ENCODE measurements at places on chromosomes 1 and 21.

GRCh38 chr1:94550396-94550795 is 8.8 kb upstream of the F3 start:
- DNase-seq, result no peak

GRCh38 chr1:174965362-174966007 is 34.3 kb upstream of the CACYBP start:
- no peak for DNase-seq

DNA sequence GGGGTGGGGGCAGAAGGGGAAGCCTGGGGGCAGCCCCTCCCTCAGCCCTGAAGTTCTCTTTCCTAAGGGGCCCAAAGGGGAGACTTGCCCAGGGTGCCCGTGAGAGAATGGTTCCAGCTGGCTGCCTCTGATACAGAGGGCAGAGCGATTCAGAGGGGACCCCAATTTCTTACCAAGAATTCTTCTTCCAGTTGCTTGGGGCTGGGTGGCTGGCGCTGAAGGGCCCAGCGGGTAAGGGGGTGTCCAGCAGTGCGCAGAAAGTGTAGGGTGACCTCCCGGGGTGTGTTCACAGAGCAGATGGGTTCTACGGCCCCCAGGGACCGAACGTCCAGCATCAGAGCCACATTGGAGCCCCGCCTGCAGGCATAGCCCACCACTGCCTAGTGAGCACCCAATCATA is 2.5 kb downstream of the PTPN7 start:
- no peak for DNase-seq

- peak; percentile 31 for DNase-seq
Observed at GRCh38 chr1:155970531-155971167, 7.7 kb downstream of the ARHGEF2 start.

- no peak for DNase-seq
Observed at GRCh38 chr1:22884806-22885530, 87.7 kb downstream of the LACTBL1 start.

DNA sequence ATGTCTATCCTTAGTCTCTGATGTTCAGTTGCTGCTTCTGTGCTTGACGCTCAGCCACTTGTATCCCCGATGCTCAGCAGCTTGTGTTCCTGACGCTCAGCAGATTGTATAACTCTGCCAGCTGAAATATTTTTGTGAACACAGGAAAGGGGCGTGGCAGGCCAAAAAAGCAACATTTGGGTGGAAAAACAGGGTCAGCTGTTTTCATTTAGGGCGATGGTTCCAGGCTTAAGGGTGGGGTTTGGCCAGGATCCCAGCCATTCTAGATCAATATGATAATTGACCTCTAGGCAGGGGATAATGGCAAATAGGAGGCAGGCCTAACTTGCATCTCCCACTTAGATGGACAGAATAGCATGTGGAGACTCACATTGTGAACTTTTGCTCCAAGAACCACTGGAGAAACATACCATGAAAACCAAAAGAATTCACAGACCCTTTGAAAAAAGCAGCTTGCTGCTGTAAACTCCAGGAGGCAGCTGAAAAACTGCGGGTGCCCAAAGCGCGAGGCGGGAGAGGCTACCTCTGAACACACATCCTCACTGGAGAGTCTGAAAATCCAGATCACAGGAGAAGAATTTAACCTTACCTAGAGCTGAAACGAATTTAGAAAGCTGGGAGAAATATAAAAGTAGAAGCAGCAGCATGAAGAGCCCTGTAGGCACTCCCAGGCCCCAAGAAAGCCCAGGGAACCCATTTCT is 58.3 kb downstream of the ZNF648 start:
- DNase-seq, result no peak

All from stimulated activated CD4-positive, alpha-beta T cell treated with anti-CD3 and anti-CD28 coated beads, Interleukin-1b, Interleukin-23, amount 100 ng/mL, for 24 hours (primary cell).